CD4-positive, alpha-beta T cell (primary cell): ENCODE measurements at places on chromosomes 4 and X.

- no peak for DNase-seq
Measured at GRCh38 chr4:1137850-1138249, 24.5 kb upstream of the RNF212 start.

- DNase-seq, result no peak
Measured at GRCh38 chr4:62912531-62912930, 1496.7 kb downstream of the TECRL start.

- no peak for DNase-seq
Measured at GRCh38 chr4:76943790-76944189, 5.8 kb upstream of the SEPTIN11 start.

GRCh38 chr4:19883841-19884240, 367.9 kb upstream of the SLIT2 start:
- DNase-seq, result no peak

- no peak for DNase-seq
Measured at GRCh38 chrX:2340991-2341390, 159.8 kb downstream of the DHRSX start.

GRCh38 chrX:652341-652741, 21.8 kb downstream of the SHOX start:
- DNase-seq, result no peak

GRCh38 chr4:169727616-169728015, 30.1 kb downstream of the HPF1 start:
- DNase-seq, result no peak

GRCh38 chr4:51918251-51918650, 75.3 kb downstream of the DCUN1D4 start:
- no peak for DNase-seq

GRCh38 chr4:6334203-6334887, 64.7 kb downstream of the WFS1 start:
- no peak for DNase-seq

DNA sequence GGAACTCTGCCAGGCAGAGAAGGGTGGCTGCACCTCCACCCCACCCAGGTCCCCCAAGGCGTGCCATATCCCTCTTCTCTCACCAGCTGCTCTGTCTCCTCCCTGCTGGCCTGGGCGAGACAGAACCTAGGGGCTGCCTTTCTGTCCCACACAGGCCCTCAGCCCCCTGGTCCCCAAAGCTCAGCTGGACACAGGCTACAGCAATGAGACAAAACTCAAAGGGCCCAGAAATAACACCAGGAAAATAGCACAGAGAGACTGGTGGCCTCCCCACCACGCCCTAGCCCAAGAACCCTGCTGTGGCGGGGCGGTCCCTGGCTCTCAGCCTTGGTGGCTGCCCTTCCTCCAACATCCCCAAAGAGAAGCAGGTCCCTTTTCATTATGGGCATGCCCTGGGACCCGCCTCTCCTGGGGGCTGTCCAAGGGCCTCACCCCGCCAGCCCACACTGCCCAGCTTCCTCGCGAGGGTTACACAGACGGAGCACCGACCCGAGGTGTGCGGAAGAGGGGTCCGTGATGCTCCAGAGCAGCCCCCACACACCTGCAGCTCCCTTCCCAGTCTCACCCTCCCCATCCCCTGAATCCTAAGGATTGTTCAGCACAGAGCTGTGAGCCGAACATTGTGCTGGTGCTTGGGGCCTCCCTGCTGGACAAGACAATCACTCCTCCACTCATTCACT, 67.7 kb upstream of the HMX1 start:
- no peak for DNase-seq

DNA sequence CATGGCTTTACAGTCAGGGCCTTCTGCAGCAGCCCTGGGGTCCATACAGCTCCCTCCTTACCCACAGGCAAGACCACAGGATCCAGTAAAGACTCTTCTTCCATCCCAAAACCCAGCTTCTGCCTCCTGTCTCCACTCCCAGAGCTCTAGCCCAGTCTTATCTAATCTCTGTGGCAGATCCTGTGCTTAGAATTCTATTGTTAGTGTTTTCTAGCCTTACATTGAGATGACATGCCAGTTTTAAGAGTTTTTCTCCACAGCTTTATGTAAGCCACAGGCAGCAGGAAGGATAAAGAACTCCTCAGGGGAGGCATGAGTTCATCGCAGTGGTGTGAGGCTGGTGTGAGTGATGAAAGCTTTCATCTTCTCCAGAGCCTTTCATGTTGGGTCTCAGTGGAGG, 129.1 kb downstream of the RCHY1 start:
- DNase-seq, result no peak

DNA sequence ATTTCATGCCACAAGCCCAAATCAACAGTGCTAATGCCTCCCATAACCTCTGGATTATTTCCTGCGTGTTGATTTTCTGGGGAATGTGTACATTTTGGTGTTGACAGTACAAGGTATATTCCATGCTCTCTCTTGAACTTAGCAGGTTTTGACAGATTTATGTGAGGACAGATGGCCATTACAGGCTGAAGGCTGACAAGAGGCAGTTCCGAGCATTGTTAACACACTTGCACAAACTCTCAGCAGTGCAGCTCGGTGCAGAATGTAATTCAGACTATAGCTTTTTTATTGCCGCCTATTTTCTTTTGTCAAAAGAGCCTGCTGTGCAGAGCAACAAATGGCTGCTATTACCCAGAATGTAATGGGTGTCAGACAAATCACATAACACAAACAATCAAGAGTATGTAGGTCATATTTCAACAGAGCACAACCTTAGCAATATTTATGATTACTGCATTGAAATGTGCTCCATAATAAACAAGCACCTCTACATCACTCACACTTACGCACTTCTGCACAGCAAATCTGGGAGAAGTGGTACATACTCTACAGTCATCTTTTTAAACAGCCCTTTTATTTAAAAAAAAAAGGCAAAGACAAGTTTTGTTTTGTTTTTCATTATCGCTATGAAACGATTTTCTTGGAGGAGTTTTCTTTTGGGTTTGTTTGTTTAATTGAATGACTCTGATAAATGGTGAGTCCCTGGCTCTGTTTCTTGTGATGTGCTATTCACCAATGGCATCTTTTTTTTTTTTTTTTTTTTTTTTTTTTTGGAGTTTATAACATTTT, 71.6 kb downstream of the PPARGC1A start:
- DNase-seq, result no peak

DNA sequence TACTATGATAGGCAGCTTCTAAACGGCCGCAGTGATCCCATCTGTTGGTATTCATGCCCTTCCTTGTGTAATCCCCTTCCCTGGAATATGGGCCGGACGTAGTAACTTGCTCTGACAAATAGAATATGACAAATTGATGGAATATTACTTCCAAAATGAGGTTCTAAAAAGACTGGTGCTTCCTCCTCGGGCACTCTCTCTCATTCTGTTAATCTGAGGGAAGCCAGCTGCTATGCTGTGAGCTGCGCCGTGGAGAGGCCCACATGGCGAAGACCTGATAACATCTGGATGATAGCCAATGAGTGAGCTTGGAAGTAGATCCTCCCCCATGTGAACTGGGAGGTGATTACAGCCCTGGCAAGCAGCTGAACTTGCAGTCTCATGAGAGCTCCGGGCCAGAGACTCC, 27.2 kb upstream of the SLC25A4 start:
- no peak for DNase-seq

GRCh38 chrX:15834827-15835595, 19.6 kb downstream of the AP1S2 start:
- DNase-seq, result no peak

- DNase-seq, result no peak
Measured at GRCh38 chr4:95018785-95019184, 261.0 kb downstream of the BMPR1B start.

GRCh38 chrX:153869473-153870287, 16.3 kb downstream of the L1CAM start:
- DNase-seq, result no peak

- DNase-seq, result no peak
Measured at GRCh38 chrX:110432091-110432905, 73.7 kb downstream of the RTL9 start.

DNA sequence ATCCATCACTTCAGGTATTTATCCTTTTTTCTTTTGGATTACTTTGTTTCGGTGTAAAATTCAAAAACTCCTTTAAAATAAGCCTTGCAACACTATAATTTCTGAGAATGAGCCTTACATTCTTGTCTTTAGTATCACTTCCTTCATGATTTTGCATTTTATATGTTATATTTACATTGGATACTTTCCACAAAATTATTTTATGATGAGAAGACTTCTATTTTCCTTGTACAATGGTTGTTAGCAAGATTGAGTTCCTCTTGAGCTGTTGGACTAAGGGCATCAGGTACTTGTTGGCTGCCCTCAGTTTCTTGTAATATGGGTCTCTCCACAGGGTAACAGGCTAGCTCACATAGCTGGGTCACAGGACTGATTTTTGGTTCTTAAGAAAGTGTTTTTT, 22.7 kb upstream of the HPGDS start:
- DNase-seq, result no peak

GRCh38 chrX:74249963-74250362, 54.0 kb upstream of the ZCCHC13 start:
- DNase-seq, result no peak

DNA sequence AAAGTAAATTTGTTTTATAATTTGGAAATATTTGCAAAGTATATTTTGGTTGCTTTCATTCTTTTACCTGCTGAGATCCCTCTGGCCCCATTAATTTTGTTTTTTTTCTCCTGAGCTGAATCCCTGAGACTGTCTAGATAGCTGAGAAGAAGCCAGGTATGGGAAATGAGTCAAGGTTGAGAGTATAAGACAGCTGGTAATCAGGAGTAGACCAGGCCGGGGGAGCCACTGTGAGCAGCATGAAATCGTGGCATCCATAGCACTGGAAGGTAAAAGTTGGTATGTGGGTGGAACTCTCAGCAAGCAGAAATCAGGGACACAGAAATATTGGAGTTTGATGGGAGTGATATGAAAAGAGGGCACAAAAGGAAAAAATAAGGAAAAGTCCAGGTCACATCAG, 164.5 kb downstream of the FHIP1A start:
- DNase-seq, result no peak
